ENCODE measurements at places on chromosomes 6 and 20. TPM values are rescaled to one million over a fixed set of nuclear protein-coding genes. Genes with fewer than 3 reads are reported as not detected.

DNA sequence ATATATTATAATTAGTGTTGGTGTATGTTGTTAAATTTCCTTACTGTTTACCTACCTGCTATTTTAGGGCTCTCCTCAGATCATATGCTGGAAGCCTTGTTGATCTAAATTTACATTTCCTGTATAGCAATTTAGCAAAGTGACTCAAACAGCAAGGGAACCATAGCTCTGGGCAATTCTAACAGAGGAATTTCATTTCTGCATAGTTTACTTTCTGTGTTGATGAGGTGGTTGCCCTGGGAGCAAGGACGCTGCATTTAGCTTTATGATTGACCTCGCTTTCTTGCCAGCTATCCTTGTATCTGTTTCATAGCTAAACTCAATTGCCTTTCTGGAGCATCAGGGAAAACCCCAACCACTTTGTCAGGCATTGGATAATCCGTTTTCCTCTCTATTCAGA, 810.8 kb downstream of the GRIK2 start:
- DNase-seq, result no peak

GRCh38 chr6:3859878-3860552, 10.8 kb downstream of the FAM50B start:
- no peak for DNase-seq

DNA sequence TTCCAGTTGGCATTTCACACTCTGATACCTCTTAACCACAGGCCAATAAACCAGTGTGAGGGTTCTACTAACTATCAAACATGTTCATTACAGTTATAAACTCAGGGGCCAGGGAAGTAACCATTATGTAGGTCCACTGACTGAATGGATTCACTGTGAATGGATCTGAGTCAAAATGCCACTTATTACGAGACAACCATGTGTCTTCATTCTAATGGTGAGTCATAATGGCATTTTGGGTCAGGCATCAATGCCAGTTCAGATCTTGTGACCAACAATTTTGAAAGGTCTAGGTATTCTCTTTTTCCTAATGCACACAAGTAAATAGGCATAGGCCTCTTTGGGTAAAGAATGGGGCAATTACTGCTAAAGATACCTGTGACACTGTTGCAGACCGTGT, 112.2 kb upstream of the HEY2 start:
- no peak for DNase-seq

GRCh38 chr6:102732898-102733297, 1339.4 kb downstream of the GRIK2 start:
- no peak for DNase-seq

- no peak for DNase-seq
Observed at GRCh38 chr6:83601119-83601518, 88.8 kb downstream of the PRSS35 start.

- no peak for DNase-seq
Observed at GRCh38 chr6:23280437-23280836, 711.1 kb downstream of the HDGFL1 start.

GRCh38 chr20:24160563-24161281, 172.1 kb upstream of the GGTLC1 start:
- DNase-seq, result peak; percentile 23

DNA sequence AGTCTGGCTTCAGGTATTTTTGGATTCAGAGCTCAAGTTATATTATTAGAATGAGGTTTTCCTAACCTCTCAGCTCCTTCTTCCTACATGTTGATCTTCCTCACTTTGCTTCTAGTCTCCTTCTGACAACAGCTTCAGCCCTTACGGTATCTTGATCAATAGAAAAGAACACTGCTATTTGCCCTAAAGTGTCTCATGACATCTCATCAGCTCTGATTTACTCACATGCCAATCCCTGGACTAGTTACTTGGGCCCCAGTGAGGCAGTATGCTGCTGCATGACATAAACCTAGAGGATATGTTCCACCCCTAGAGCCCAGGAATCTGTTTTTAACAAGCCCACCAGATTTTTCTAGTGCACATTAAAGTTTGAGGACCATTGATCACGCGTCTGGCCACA, 110.3 kb downstream of the UNC5CL start:
- DNase-seq, result no peak

DNA sequence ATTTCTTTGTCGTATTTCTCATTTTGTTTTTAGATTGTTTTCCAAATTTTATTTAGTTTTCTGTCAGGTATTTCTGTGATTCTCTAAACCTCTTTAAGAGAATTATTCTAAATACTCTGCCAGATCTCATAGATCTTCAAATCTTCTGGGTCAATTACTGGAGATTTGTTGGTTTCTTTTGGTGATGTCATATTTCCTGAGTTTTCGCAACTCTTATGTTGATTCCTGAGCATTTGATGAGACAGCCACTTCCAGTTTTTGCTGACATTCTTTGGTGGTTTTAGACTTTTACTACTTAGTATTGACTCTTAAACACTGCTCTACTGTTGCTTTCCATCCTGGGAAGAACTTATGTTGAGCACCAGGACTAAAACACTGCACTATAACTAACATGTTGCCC, 21.9 kb downstream of the ADGB start:
- DNase-seq, result no peak

DNA sequence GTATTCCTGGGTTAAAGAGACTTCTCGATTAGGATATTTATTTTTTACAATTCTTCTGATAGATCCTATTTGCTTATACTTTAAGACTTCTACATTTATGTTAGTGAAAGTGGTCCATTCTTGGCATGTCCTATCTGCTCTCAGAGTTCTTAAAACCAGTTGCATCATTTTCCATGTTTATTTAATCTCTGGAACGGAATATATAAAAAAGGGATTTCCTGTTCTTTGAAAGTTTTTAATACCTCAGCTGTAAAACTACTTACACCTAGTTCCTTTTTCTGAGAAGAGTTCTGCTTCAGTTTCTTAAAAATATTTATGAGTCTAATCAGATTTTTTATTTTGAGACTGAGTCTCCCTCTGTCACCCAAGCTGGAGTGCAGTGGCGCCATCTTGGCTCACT, 18.0 kb upstream of the MYL9 start:
- DNase-seq, result no peak

GRCh38 chr6:9927275-9927674, 487.6 kb downstream of the TFAP2A start:
- DNase-seq, result no peak

- DNase-seq, result no peak
Observed at GRCh38 chr6:99512033-99512432, 3.2 kb downstream of the USP45 start.

DNA sequence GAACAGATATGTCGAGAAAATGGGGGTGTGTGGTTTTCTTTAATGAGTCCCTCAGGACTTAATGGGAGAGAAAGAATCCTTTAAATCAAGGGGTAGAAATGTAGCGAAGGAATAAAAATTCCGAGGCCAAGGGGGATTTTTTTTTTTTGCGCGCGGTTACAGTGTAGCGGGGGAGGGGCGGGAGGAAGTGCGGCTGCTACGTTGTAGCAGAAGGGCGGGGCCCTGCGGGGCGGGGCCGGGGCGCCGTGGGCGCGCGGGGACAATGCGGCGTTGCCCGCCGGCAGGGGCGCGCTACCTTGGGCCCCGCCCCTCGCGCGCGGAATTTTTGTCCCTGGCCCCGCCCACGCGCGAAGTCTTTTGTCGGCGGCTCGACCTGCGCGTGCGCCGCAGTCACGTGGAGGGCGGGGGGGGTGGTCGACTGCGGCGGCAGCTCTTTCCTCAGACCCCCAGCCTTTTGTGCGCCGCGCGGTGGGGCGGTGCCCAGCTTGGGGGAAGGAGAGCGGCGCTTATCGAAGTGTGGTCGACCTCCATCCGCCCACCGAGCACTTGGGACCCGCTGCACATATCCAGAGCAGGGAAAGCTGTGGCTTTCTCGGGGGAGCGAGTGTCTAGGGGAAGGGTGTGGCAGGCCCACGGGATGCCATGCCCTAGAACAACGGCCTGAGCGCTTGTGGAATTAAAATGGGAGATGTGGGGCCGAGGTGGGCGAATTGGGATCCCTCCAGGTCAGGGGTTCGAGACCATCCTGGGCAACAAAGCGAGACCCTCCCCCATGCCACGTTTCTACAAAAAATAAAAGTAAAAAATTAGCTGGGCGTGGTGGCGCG, 1.3 kb downstream of the TUBB start:
- peak; percentile 96 for DNase-seq

GRCh38 chr6:139690007-139690406, 315.6 kb upstream of the CITED2 start:
- DNase-seq, result no peak

- DNase-seq, result no peak
Observed at GRCh38 chr6:68127074-68127473, 508.0 kb upstream of the ADGRB3 start.

GRCh38 chr6:32763421-32763820, at the start of gene HLA-DQB2:
Gene HLA-DQB2, minus strand, starts transcription at chr6:32763532. Its CDS starts 62 bp downstream, at chr6:32763470.
- no peak for DNase-seq

GRCh38 chr6:140011537-140011936, 637.1 kb upstream of the CITED2 start:
- DNase-seq, result no peak

- no peak for DNase-seq
Observed at GRCh38 chr6:115896538-115897129, 164.1 kb downstream of the FRK start.

DNA sequence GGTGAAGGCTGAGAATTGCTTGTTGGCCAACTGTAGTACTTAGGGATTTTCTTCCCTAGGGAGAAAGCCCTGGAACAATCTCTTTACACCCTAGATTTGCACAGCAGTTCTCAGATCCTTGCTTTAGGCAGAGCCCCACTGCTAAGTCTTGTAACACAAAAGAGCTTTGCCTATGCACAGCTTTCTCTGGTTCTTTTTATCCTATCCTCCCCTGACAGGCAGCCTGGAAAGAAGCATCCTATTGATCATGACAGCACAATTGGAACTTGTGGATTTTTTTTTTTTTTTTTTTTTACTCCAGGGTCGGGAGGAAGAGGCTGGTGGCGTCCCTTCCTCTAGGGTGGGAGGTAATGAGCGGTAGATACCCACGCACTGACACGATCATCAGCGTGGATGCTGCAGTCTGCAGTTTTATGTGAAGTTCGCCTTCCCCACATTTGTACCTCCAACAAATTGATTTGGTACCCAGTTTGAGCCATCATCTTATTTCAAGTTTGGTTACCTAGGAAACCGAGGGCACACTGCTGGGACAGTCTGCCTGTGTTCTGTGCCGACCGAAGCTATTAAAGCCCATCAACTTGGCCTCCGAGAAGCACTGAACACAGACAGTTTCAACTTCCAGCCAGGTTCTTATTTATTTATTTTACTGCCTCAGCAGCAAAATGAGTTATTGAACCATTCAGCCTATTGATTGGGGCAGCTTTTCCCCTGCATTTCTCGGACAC, 110.1 kb downstream of the NRN1 start:
- DNase-seq, result no peak

- no peak for DNase-seq
Observed at GRCh38 chr6:37540390-37540789, 40.7 kb upstream of the CCDC167 start.

GRCh38 chr6:77011929-77012545, 451.3 kb downstream of the HTR1B start:
- no peak for DNase-seq

GRCh38 chr6:154096834-154097233, 57.8 kb downstream of the OPRM1 start:
- DNase-seq, result no peak

DNA sequence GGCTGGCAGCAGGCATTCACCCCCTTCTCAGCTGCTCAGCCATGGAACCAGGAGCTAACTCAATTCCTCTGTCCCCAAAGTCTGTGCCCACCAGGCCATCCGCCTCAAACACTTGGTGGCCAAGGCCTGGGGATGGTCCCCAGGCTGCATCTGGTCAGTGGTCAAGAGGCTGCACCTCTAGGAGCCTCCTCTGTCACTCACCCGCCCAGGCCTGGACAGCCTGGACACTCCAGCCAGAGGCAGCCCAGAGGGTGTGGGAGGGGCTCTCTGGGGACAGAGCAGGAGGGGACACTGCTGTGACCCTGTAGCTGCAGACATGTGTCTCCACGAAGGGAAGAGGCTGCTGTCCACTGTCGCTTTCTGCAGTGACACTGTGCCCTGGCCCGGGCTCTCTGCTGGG, 416.6 kb upstream of the SULF2 start:
- DNase-seq, result no peak

GRCh38 chr6:148085631-148086331, 256.9 kb upstream of the SASH1 start:
- DNase-seq, result no peak

DNA sequence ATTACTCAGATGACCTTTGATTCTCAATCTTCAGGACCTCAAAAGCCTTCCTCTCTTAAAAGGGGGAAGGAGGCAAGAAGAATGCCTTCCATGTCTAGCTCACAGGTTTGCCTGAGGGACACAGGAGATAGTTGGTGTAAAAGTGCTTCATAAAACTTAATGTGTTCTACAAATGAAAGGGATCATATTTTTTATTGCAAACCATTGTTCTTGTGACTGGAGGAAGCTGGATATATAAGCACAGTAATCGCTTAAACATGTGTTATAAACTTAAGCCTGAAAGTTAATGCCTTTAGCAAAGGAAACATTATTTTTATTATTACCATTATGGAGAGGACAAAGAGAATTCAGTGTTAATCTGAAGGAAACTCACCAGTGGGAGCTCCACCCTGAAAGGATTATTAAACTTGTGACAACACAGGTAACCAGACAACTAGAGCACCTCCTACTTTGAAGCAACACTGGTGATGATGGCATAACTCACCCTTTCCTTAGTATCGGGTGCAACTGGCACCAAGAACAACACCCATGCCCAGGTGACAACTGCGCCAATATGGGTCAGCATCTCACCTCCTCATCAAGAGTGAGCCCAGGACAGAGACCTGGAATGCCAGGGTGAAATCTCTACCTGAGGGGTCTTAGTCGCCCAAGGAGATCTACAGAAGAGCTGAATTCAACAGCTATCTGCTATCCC, 288.7 kb upstream of the PRDM1 start:
- DNase-seq, result no peak

DNA sequence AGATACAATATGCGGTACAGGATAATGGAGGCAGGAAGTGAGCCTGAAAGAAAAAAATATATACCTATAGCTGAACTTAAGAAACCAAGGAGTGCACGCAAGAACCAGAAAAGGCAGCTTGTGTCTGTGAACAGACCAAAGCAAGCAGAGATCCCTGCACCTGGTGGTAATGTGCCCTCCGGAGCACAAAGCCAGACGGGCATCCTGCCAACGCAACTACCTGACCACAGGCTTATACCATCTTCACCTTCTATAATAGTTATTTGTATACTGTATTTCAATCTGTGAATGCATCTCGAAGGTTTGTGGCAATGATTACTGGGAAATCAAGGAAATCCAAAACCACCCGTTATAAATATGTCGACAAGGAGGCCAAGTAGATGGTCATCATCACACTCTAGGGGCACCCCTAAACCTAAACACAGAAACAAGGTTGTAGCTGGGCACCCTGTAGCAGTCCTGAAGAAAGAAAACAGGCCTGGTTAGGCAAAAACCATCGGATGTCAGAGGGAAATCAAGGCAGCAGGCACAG, 801 bp downstream of the FBXL4 start:
- DNase-seq, result peak; percentile 72

GRCh38 chr6:149254253-149254652, 63.3 kb upstream of the TAB2 start:
- DNase-seq, result no peak

Gene SLC2A4RG
- 110 TPM for total RNA-seq

Gene QKI
- total RNA-seq, result 89.7 TPM

Gene BHLHE23
- total RNA-seq, result not detected

Gene SLC24A3
- 0.25 TPM for total RNA-seq

Gene MTCH1
- 220 TPM for total RNA-seq

Gene PPIL6
- 0.91 TPM for total RNA-seq

Gene CASS4
- total RNA-seq, result 9.8 TPM

Gene ARHGAP40
- total RNA-seq, result not detected

Gene LAMP5
- total RNA-seq, result not detected

Gene FAM217A
- not detected for total RNA-seq

Gene AIF1
- total RNA-seq, result 9.9 TPM

Gene HRH3
- not detected for total RNA-seq

Gene IL20RA
- total RNA-seq, result not detected

Gene HCK
- total RNA-seq, result not detected

Gene RSPH4A
- 0.52 TPM for total RNA-seq

Gene MMP24
- total RNA-seq, result not detected

Gene BNIP5
- total RNA-seq, result not detected
